Breast epithelium (tissue), 4 donors: ENCODE measurements at places on chromosomes 7 and 10. TPM values are rescaled to one million over a fixed set of nuclear protein-coding genes. Genes with fewer than 3 reads are reported as not detected.

GRCh38 chr7:99106821-99107241 lies 37.1 kb downstream of the SMURF1 start:
- no peak overlapping the region for H3K27ac ChIP-seq
- no peaks in the 10 kb centered on the region for H3K27me3 ChIP-seq
- H3K4me1 ChIP-seq = no peaks in the 10 kb centered on the region
- no peaks in the 10 kb centered on the region for H3K36me3 ChIP-seq
- H3K4me3 ChIP-seq = no peak overlapping the region

IDI1 gene
- 45.1 TPM for total RNA-seq

CHAT gene
- not detected for total RNA-seq

INHBA gene
- total RNA-seq = 0.64 TPM

MICU1 gene
- total RNA-seq = 27.2 TPM

DNA sequence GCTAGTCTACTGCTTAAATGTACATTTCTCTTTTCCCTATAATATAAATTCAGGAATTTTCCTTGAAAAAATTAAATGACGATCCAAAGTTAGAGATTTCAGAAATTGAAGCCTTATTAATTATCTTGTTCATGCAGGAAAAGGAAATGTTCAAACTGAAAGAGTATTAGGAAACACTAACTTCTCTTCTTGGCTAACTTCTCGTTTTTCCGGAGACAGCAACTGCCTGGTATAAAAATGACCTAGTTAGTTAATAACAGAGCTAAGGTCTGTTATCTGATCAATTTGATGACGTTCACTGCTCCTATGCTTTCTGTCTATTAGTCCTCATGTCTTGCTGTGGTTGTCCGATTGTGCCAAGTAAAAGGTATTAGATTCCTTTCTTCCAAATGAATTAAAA lies 212.5 kb downstream of the DGKB start:
- H3K36me3 ChIP-seq = no peaks in the 10 kb centered on the region
- H3K4me3 ChIP-seq = no peak overlapping the region

DNA sequence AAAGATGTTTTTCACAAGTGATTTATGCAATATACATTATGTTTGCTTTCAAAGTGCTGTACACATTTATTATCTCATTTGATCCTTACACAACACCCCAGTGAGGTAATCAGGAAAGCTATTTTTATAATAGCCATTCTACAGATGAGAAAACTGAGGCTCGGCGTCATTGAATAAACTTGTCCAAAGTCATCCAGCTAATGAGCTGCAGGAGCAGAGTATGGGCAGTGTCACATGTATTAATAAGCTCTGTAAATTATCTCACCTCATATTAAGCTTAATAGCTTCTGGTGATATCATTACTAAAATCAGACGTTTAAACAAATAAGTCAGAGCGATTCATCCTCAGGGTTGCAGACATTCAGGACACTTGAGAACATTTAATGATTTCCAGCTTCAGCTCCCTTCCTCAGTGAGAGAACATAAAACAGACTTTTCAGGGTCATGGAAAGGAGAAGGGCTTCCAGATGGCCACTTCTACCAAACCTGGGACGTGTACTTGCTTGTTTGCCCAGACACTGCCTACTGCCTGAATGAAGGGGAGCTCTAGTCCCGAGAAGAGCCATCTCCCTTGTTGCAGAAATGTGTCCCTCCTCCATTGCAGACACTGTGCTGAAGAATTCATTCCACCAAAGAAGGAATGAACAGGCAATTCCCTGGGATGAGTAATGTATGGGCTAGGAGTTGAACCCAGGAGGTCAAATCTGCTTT lies 20.5 kb upstream of the FZD1 start:
- no peak overlapping the region for H3K4me3 ChIP-seq
- no peaks in the 10 kb centered on the region for H3K36me3 ChIP-seq
- DNase-seq = no peak
- H3K27ac ChIP-seq = no peak overlapping the region
- no peaks in the 10 kb centered on the region for H3K4me1 ChIP-seq

HECTD2 gene
- total RNA-seq = 19.0 TPM
